Stimulated activated CD4-positive, alpha-beta T cell treated with anti-CD3 and anti-CD28 coated beads, TNF-alpha, amount 100 ng/mL, for 1 hour (primary cell): ENCODE measurements at places on chromosomes 16 and 17.

DNA sequence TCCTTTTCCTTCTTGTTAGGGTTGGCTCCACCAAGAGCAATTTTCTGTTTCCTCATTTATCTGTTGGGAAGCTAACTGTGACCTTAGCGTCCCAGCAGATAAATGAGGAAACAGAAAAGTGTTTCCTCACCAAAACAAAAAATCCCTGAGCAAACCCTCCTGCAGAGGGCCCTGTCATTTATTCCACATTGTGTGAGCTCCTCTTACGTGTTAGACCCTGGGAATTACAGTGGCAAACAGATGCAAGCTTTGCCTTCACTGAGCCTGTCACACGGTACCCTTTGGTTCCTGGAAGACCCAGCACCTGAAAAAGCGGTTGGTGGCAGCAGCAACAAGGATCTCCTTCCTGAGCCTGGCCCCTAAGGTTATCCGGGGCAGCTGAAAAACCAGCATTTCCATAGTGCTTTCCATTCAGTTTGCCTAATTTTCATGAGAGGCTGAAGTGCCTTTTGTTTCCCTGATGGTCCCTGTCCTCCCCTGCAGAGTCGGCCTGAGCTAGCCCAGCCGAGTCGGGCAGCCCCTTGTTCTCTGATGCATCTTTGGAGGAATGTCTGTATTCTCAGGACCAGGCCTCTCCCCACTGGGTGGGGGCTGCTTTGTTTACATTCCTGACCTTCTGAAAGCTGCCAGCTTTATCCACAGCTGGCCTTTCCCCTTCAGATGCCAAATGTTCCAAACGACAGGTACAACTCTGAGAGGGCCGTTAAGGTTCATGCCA lies 34.7 kb downstream of the YPEL2 start:
- DNase-seq: no peak

GRCh38 chr17:40321961-40322357 lies 13.0 kb downstream of the RARA start:
- no peak for DNase-seq

- no peak for DNase-seq
These were observed 11.0 kb downstream of the SGCA start for GRCh38 chr17:50176559-50177357.

- DNase-seq: no peak
These were observed 21.6 kb upstream of the SMPD3 start for GRCh38 chr16:68469796-68470460.

GRCh38 chr17:30062372-30062771 lies 54.2 kb upstream of the NSRP1 start:
- DNase-seq: no peak

DNA sequence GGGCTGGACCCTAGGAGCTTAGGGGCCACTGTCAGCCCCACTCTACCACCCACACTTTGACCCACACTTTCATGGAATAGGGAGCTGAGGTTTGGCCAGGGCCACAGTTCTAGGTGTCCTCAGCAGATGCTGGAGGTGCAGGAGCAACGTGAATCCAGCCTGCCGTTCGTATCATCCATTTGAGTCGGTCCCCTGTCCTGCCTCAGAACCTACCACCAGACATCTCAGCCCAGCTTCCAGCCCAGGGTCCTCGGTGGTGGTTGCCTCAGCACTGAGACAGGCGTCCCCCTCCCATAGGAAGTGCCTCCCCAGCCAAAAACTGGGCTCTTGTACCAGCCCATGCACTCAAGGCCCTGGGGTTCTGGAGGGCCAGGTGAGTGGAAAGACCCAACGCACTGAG lies 359 bp upstream of the ITGAE start:
- no peak for DNase-seq

- DNase-seq: no peak
These were observed 520.8 kb downstream of the HAPSTR1 start for GRCh38 chr16:9612267-9612666.

- DNase-seq: no peak
These were observed 122.4 kb downstream of the USP31 start for GRCh38 chr16:23026784-23027362.

GRCh38 chr16:20925751-20926150 lies 25.2 kb downstream of the LYRM1 start:
- DNase-seq: no peak

DNA sequence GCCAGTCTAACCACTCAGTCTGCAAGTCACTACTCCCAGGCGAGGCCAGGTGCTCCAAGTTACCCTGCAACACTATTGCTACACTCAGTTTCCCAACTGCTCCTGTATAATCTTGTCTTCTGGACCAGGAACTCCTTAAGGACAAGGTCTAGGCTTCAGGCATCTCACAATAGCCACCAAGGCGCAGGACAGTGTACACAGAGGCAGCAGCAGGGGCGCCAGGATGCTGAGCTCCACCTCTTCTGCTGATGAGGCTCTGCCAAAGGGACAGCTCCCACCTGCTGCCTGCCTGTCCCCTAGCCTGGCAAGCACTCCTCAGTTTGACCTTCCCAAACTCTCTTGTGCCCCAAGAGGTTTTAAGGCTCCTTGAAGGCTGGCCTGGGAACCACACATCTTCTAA lies 3.4 kb downstream of the SLC25A11 start:
- no peak for DNase-seq

DNA sequence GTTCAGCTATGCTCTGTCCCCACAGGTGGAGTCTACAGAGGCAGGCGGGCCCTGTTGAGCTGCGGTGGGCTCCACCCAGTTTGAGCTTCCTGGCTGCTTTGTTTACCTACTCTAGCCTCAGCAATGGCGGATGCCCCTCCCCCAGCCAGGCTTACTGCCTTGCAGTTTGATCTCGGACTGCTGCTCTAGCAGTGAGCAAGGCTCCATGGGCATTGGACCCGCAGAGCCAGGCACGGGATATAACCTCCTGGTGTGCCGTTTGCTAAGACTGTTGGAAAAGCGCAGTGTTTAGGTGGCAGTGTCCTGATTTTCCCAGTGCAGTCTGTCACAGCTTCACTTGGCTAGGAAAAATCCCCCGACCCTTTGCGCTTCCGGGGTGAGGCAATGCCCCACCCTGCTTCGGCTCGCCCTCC lies 89.1 kb downstream of the BCAS3 start:
- no peak for DNase-seq

DNA sequence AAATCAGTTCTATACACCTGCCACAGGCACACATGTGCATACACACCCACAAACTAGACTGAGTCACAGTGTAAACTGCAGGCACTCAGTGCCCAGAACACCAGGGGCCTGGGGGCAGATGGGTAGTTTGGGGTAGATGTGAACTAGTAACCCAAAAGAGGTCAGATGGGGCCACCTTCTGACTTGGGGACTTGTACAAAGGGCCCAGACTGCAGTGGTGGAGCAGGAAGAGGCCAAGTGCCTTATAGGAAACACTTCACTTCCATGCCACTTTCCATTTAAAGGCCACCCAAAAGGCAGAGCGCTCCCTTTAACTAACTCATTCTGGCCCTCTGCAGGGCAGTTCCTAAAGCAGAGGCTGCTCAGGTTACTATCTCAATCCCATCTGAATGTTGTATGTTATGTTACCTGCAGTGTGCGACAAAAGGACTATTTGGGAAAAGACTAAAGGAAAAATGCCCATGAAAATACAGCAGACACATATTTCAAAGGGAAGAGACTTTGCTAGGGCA lies 27.8 kb upstream of the ERN1 start:
- DNase-seq: no peak

- no peak for DNase-seq
These were observed 36.7 kb downstream of the SPAG9 start for GRCh38 chr17:51083981-51084380.

GRCh38 chr16:89023151-89023551 lies 46.1 kb upstream of the CBFA2T3 start:
- no peak for DNase-seq

DNA sequence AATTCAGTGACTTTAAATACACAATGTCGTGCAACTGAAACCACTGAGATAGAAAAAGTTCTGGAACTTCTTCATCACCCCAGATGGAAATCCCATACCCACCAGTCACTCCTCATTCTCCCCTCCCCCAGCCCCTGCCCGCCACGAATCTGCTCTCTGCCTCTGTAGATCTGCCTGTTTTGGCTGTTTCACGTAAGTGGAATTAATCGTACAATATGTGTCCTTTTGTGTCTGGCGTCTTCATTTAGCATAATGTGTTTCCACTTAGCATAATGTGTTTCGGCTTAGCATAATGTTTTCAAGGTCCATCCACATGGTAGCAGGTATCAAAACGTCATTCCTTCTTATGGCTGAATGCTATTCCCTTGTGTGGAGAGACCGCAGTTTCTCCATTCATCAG lies 3.5 kb upstream of the SPPL2C start:
- DNase-seq: no peak

GRCh38 chr17:60656499-60656898 lies 21.2 kb upstream of the BCAS3 start:
- DNase-seq: no peak

DNA sequence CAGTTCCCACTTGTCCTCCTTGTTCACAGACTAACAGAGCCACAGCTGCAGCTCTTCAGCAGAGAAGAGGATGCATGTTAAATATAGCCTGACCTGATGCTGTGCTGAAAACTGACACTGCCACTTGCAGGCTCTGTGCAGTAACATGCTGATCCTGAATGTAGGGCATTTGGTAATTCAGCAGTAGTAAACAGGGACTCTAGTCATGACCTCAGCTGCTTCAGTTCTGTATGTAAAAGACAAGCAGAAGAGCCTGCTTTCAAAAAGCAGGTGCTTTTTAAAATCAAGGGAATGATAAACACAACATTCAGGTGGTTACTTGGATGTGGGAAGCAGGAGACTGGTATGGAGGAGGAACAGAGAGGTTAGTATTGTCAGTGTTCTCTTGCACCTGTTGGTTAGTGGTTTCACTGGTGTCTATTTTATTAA lies 33.8 kb downstream of the ESRP2 start:
- DNase-seq: no peak

GRCh38 chr17:27282054-27282551 lies 11.8 kb upstream of the WSB1 start:
- no peak for DNase-seq

GRCh38 chr17:69358688-69359596 lies 32.0 kb upstream of the ABCA5 start:
- DNase-seq: no peak

- no peak for DNase-seq
These were observed 4.0 kb downstream of the C1QTNF1 start for GRCh38 chr17:79027925-79028491.

DNA sequence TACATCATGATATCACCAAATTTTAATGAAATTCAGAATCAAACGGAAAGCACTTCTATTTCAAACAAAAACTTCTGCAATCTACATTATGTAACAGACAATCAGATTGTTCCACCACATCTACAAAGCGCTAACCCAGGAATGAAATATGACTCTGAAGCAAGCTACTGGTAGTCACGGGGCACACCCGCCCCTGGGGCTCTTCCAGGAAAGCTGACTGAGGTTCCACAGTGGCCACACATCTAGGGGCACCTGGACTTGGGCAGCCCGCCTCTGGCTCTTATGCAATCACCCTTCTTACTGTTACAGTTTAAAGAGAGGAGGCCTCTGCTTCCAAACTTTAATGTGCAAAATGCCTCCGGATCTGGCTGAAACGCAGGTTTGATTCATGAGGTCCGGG lies 27.5 kb downstream of the ZCCHC14 start:
- no peak for DNase-seq

DNA sequence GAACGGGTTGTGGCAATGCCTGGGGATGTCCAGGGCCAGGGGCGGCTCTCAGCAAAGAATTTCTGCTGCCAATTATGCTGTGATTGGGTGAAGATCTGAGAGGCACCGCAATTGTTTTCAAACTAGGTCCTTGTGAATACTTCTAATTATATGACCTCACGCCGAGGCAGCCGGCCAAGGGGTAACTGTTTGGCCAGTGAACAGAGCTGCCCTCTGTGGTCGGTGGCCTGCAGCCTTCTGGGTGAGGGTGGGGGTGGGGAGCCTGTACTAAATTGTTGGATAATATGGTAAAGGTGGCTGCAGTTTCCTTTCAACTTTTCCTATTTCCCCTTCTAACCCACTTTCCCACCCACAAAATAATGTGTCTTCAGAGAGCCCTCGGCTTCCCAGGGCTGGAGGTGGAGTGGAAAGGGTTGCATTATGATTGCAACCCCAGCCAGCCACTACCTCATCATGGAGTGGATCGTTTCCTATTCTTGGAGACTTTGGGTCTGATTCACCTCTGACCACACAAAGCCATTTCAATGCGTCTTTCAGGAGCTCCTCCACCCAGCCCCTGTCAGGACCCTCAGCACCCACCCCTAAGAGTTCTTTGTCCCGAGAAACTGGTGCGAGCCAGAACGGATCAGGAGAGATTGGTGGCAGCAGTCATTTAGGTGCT lies 2.0 kb upstream of the DNAI2 start:
- no peak for DNase-seq

DNA sequence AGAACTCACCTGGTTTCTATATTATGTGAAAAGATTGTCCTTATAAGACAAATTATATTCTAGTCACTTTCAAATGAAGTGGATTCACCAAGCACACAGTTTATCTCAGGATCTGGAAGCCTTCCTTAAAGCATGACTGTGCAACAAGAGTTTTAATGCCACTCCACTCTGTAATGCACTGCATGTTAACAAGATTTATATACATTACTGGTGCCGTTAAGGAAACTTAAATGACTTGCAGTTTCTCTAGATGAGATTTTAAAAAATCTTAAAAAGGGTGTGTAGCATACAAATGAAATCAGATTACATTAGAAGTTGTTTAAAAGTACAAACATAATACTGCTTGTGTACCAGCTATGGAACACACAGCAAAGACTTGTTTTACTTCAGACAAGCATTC lies 150.8 kb downstream of the SNX11 start:
- no peak for DNase-seq

- DNase-seq: no peak
These were observed 2.0 kb upstream of the NAE1 start for GRCh38 chr16:66832661-66833305.

GRCh38 chr17:79406316-79406715 lies 204.5 kb downstream of the RBFOX3 start:
- no peak for DNase-seq

DNA sequence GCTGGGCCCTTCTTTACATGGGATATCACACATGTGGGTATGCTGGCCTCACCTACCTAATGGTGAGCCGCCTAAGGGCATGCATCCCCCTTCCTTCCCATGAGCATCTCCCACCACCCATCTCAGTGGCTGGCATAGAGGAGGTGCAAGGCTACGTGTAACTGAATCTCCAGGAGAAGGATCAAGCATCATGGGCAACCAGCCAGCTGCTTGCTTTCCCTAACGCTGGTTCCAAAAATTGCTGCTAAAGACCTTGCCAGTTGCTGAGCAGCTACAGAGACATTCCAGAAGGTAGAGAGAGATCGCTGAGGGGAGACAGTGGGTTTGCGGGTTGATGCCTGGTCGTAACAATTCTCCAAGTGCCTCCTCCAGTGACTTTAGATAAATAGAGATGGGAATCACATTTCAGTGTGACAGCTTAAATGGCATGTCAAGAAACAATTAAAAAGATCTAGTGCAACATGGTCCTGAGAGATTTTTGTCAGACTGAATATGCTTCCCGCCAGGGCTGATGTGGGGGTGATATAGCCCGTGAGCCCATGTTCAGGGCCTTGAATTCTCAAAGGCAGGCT lies 378.4 kb upstream of the CDH5 start:
- no peak for DNase-seq

- no peak for DNase-seq
These were observed 3.5 kb downstream of the C17orf100 start for GRCh38 chr17:6654841-6655731.
